Neural crest cell (in vitro differentiated cells): ENCODE measurements at places on chromosomes 5 and 9.

DNA sequence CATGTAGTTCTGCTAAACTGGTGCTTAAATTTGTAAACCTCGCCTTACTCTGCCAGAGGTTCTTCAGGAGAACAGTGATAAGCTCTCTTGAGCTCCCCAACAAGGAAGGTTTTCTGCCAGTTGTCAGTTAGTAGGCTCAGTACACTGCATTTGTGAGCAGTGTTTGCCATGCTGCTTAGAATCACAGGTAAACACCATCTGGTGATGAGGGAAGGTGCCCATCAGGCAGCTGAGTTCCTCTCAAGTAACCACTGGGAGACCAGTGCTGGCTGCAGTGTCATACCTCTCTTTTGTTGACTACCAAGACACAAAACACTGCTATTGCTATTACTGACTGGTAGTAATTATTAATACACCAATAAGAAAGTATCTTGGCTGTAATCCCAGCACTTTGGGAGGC, 186.2 kb upstream of the OTULINL start:
- peaks cover 27% of the 10 kb centered on the region for H3K36me3 ChIP-seq
- H3K4me1 ChIP-seq, result peaks cover 9% of the 10 kb centered on the region
- no peak overlapping the region for H3K27ac ChIP-seq
- DNase-seq, result no peak
- no peaks in the 10 kb centered on the region for H3K27me3 ChIP-seq

DNA sequence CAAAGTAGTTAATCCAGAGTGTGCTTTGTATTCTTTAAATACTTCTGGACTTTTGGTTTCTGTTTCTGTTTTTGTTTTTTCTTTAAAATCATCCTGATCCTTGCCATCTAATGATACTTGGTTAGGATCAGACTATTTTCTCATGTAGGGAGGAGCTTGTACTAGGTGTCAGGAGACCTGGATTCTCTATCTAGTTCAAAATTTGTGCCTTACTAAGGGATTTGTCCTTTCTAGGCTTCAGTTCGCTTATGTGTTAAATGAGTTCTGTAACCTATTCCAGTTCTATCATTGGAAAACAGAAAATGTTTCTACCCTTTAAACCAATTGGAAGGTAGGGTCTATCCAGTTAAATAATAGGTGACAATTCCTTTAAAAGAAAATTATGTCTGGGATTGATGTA, 3.3 kb upstream of the MEF2C start:
- H3K4me3 ChIP-seq, result peak overlapping the region; percentile 47
- peaks cover 28% of the 10 kb centered on the region for H3K4me1 ChIP-seq
- no peak overlapping the region for H3K27ac ChIP-seq
- H3K36me3 ChIP-seq, result no peaks in the 10 kb centered on the region
- H3K27me3 ChIP-seq, result peaks cover 72% of the 10 kb centered on the region
- DNase-seq, result no peak

DNA sequence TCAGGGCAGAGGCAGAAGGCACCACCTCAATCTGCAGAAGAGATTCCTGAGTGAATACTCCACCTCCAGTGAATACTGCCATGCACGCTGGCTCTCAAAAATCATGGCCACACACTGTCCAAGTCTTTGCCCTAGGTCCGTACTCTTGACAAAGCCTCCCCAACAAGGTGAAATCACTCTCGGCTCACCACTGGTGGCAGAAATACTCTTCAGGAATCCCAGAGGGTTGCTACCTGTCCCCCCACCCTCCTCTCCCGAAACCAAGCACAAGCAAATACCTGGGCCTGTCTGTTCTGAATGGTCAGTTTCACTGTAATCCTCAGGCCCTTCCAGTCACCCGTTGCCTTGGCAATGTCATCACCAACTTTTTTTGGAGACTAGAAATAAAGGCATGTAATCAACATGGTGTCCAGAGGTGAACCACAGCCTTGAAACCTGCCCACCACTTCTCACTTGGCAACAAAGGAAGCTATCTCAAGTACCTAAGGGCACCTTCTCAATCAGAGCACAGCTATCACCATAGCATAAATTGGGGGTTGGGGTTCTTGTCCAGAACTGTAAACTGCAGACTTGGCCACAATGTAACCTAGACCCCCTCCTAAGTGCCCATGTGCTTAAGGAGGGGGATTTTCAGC, 1.8 kb downstream of the RPL12 start:
- peak overlapping the region; percentile 99 for H3K4me3 ChIP-seq
- peak overlapping the region; percentile 88 for H3K27ac ChIP-seq
- H3K27me3 ChIP-seq, result peaks cover 2% of the 10 kb centered on the region
- DNase-seq, result no peak

DNA sequence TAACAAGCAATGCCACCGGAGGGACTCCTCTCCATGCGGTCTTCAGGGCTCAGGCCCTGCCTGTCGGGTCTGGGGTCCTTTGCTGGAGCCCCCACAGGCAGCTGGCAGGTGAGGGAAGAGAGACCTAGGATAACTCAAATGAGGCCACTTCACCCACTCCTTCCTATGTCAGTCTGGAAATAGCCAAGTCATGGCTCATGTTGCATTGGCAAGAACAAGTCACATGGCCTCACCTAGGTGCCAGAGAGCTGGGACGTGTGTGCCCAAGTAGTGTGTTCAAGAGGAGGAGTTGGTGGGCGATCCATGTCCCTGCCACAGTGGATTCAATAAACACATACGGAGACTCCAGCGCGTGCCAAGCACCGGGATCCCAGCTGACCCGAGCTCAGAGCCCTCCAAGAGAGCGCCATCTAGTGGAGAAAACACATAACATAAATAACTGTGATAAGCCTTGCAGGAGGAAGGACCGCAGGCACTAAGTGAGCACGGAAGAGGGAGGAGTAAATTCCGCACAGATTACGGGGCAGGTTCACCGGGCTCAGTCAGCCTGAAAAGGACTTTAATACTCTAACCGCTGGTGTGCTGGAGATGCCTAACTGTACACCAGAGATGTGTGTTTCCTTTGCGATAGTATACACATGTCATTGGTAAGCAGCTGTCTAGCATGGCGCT, 580.8 kb downstream of the CCDC171 start:
- H3K27me3 ChIP-seq, result no peaks in the 10 kb centered on the region
- H3K36me3 ChIP-seq, result peaks cover 16% of the 10 kb centered on the region
- no peak overlapping the region for H3K4me3 ChIP-seq
- DNase-seq, result peak; percentile 35
- peaks cover 14% of the 10 kb centered on the region for H3K4me1 ChIP-seq

DNA sequence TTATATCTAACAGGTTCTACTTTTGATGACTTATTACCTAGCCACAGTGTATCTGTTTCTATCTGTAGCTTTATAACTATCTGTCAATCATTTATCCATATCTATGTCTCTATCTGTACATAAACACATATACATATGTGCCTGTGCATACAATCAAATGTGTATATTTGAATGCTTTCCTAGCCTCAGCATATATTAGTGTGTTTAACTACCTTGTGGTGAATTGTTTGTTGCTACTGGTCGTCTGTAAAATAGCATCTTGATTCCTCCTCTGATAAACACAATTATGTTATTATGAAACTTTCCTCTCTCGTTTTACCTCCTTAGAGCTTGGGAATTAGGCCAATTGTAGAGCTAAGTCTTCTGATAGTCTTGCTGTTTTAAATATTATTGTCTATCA, 44.4 kb downstream of the PARP8 start:
- no peak overlapping the region for H3K4me3 ChIP-seq
- no peaks in the 10 kb centered on the region for H3K27me3 ChIP-seq
- H3K36me3 ChIP-seq, result no peaks in the 10 kb centered on the region
- no peak for DNase-seq
- no peak overlapping the region for H3K27ac ChIP-seq

GRCh38 chr5:33470544-33470943, 29.8 kb downstream of the TARS1 start:
- H3K27ac ChIP-seq, result no peak overlapping the region
- H3K36me3 ChIP-seq, result peaks cover 27% of the 10 kb centered on the region
- no peak overlapping the region for H3K4me3 ChIP-seq
- H3K27me3 ChIP-seq, result no peaks in the 10 kb centered on the region

- no peaks in the 10 kb centered on the region for H3K27me3 ChIP-seq
- no peak overlapping the region for H3K4me3 ChIP-seq
- no peaks in the 10 kb centered on the region for H3K4me1 ChIP-seq
- DNase-seq, result no peak
These were observed 374.9 kb downstream of the PSAT1 start for GRCh38 chr9:78671785-78672184.

DNA sequence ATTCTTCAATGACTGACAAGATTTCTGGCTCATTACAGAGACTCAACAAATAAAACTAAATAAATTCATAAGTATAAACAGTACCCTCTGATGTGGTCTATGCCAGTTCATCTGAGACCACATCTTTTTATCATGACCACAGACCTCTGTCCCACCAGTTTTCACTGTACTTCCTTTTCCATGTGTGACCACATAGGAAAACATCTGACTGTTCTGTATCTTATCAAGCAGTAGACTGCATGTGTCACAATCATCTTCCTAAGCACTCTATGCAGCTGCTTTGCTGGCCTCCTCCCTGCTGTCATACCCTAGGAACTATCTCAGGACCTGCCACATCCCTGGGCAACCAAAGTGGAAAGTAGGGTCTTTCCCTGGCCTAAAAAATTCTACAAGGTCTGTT, 205.0 kb upstream of the ZNF462 start:
- H3K4me3 ChIP-seq, result no peak overlapping the region
- H3K27ac ChIP-seq, result no peak overlapping the region
- no peaks in the 10 kb centered on the region for H3K27me3 ChIP-seq
- DNase-seq, result no peak
- H3K4me1 ChIP-seq, result no peaks in the 10 kb centered on the region
- no peaks in the 10 kb centered on the region for H3K36me3 ChIP-seq

DNA sequence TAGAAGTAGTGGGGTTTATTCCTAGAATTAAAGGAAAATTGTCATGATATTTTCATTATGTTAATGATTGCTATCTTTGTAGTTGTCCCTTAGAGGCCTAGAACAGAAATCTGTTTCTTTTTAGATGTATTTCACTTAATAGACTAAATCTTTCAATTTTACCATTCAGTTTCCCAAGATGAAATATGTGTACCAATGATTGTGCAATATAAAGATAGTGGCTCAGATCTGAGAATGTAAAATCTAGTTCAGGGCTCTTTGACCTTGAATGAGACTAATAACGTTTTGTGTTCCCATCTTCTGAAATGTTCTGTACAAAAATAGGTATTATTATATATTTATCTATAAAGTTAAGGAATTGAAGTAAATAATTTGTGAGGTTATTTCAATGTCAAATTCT, 947.9 kb downstream of the DTWD2 start:
- peaks cover 3% of the 10 kb centered on the region for H3K36me3 ChIP-seq
- H3K27me3 ChIP-seq, result no peaks in the 10 kb centered on the region
- no peak overlapping the region for H3K27ac ChIP-seq
- no peak overlapping the region for H3K4me3 ChIP-seq
- H3K4me1 ChIP-seq, result no peaks in the 10 kb centered on the region

DNA sequence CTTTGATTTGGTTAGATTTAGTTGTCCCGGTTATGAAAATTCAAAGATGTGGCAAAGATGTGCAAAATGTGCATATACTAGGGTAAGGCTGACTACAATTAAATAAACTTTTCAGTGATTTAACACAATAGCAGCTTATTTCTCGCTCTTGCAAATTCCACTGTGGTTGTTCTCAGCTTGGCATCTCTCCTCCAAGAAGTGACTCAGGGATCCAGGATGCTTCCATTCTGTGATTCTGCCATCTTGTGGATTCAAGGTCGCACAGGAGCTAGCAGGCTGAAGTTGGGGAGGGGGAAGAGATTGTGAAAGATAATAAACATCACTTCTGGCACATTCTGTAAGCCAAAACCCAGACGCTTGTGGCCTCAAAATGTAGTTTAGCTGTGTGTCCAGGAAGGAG, 60.1 kb upstream of the TGFBR1 start:
- H3K27me3 ChIP-seq, result peaks cover under 1% of the 10 kb centered on the region
- no peak for DNase-seq
- H3K4me3 ChIP-seq, result no peak overlapping the region
- H3K36me3 ChIP-seq, result peaks cover 5% of the 10 kb centered on the region

DNA sequence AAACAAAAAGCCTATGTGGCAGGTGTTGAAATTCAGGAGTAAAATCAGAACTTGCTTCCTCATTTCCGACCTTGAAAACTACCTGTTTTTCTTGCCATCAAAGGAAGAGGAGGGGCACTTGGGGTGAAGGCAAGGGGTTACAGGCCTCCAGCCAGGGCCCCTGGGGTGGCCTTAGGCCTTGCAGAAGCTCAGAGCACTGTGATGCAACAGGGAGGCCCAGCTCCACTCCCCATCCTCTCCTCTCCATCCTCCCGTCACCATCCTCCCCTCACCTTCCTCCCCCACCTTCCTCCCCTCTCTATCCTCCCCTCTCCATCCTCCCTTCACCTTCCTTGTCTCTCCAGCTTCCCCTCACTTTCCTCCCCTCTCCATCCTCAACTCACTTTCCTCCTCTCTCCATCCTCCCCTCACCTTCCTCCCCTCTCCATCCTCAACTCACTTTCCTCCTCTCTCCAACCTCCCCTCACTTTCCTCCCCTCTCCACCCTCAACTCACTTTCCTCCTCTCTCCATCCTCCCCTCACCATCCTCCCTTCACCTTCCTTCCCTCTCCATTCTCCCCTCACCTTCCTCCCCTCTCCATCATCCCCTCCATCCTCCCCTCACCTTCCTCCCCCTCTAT, 111.6 kb downstream of the WNK2 start:
- no peak overlapping the region for H3K4me3 ChIP-seq
- DNase-seq, result no peak
- H3K27me3 ChIP-seq, result peaks cover 3% of the 10 kb centered on the region
- H3K27ac ChIP-seq, result no peak overlapping the region
- H3K4me1 ChIP-seq, result peaks cover 2% of the 10 kb centered on the region

- peak overlapping the region; percentile 74 for H3K27ac ChIP-seq
- no peaks in the 10 kb centered on the region for H3K27me3 ChIP-seq
- H3K36me3 ChIP-seq, result peaks cover 6% of the 10 kb centered on the region
- peaks cover 32% of the 10 kb centered on the region for H3K4me1 ChIP-seq
- H3K4me3 ChIP-seq, result peak overlapping the region; percentile 8
These were observed 10.9 kb upstream of the ZNF366 start for GRCh38 chr5:72518001-72518683.

DNA sequence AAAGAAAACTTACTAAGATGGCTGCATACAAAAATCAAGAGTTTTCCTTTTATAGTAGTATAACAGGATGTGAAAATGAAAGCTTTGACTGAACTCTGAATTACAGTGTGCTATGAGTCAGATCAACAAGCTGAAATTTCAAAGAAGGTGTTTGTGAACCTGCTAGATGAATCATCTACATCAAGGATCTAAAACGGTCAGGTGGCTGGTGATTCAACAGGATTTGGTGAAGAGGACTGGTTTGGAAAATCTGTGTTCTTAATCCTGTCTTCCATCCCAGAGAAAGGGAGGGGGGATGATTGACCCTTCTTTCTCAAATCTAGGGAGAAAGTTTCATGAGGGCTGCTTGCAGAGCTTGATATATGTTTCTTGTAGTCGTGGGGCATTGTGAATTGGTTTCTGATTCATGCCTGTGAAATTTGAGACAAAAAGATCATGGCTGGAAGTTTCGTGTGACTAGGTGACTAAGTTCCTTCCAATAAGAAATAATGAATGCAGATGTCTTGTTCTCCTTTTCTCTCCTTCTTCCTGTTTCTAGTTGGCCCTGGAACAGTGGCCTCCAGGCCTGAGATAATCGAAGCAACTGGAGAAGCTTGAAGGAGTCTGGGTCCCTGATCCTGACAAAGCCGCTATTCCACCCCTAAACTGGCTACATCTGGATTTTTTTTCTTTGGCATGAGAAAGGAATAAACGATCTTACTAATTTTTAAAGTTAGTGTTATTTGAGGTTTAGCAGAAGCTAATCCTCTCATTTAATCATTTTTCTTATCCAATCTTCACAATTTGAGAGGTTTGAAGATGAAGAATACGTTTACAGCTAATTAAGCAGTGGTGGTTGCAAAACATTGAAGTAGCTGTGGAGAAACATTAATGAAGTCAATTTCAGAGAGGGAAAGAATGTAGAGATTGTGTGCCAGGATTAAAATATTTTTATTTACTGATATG, 67.2 kb downstream of the MRPS30 start:
- H3K27me3 ChIP-seq, result no peaks in the 10 kb centered on the region
- no peak overlapping the region for H3K4me3 ChIP-seq
- DNase-seq, result no peak
- peaks cover 6% of the 10 kb centered on the region for H3K4me1 ChIP-seq
- peak overlapping the region; percentile 35 for H3K27ac ChIP-seq
